ENCODE measurements at places on chromosomes 3 and 15.

DNA sequence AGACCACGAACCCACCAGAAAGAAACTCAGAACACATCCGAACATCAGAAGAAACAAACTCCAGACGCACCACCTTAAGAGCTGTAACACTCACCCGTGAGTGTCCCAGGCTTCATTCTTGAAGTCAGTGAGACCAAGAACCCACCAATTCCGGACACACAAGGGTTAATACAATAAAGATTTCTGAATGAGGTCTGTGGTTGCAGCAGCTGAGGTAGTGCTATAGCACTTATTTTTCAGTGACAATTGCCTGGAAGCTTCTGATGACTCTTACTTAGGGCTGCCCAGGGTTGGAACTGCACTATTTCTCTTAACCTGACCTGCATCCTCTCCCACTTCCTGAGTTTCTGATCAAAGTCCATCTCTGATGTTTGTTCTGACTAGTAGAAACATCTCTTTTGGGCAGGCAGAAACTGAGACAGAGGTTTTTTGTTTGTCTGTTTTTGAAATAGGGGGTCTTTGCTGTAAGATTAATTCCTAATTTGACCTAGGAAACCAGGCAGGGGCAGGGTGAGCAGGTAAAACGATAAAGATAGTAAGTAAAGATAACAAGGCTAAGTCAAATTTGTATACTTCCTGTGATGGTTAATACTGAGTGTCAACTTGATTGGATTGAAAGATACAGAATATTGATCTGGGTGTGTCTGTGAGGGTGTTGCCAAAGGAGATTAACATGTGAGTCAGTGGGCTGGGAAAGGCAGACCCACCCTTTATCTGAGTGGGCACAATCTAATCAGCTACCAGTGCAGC, 169.1 kb downstream of the GAP43 start:
- no peak for DNase-seq

DNA sequence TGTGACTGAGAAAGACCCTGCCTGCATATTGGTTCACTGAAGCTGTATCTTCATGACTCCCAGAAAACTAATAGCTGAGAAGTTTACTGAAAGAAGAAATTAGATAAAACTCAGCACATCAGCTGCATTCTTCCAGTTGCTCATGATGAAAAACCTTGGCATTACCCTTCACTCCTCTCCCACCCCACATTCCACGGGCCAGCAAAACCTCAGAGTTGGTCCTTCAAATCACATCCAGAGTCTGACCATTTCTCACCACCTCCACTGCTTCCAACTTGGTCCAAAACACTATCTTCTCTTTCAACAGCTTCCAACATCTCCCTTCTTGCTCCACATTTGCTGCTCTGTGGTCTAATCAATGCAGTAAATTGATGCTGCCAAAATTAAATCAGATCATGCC, 97.1 kb downstream of the CD47 start:
- no peak for DNase-seq

DNA sequence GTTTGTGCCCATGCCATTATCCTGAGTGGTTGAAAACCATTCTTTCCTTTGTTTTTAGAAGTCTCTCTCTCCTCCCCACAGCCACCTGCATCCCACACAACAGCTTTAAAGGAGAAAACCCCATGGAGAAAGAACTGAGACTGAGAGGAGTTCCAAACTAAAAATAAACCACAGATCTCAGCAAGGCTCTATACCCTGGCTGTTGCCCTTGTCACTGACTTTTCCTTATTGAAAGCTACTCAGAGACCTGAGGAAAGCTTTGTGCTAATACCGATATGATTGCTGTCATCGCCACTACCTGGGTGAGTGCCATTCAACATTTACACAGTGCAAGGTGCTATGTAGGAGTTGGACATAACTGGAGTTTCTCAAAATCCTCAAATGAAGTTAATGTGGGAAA, 55.5 kb upstream of the RASGRP1 start:
- DNase-seq = no peak

- no peak for DNase-seq
Observed at GRCh38 chr3:142998439-142998838, 2.9 kb upstream of the U2SURP start.

DNA sequence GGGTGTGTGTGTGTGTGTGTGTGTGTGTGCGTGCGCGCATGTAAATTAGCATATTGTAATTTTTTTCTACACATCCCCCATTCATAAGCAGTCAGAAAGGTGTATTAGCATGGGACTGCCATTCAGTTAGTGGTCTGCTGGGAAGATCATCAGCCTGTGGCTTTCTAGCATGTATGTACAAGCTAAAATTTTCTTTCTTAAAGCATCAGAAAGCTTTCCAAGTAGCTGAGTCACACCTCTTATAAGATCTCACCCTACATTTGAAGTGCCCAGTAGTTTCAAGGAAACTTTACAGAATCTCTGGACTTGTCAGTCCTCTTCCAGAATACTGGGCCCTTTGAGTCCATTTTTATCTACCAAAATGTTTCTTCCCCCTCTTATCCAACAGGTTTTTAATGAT, 411.4 kb upstream of the TPRG1 start:
- DNase-seq = no peak

GRCh38 chr3:111851511-111851954, 7.5 kb upstream of the PHLDB2 start:
- DNase-seq = no peak

- no peak for DNase-seq
Observed at GRCh38 chr3:74351213-74351612, 263.2 kb downstream of the CNTN3 start.

DNA sequence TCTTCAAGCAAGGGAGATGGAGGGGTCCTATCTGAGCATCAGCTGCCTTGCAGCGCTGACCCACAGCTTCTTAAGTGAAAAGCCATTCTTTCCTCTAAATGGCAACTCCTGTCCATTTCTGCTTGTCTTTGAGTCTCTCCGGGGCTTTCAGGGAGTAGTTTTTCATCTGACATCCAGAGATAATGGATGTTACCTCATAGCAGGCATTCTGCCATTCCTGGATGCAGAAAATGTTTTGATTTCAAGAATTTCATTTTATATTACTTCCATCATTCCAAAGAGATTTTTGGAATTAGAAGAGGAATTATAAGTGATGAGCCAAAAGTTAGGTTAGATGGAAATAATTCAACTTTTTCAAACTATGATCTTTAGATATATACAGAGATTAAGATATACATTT, 44.9 kb upstream of the GABRG3 start:
- no peak for DNase-seq

DNA sequence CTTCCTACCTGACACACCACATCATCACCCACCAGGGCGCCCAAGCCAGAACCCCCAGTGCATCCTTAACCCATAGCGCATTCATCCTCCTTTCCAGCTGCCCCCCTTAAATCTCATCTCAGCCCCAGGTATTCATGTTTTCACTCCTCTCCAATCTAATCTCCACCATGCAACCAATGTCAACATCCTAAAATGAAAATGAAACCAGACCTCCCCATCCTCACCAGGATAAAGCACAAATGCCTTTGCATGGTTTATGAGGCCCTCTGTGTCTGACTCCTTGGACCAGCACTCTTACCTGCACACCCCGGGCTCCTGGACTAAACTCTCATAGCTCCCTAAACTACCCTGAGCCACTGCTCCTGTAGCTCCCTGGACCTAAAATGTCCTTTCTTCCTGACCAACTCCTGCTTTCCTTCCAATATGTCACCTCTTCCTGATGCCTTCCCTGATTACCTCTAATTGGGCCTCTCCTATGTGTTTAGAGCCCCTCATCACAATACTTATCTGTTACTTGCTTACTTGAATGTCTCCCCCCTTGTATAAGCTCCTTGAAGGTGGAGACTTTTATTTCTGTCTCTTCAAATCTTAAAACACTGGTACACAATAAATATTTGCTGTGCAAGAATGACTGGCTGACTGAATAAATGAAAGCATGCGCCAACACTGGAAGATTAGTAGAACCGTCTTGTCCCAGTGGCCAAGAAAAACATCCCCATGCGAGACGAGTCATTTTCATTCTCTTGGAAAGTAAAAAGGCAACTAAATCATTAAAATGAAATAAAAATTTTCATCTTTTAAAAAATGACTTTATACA, 142.5 kb downstream of the XXYLT1 start:
- DNase-seq = no peak

DNA sequence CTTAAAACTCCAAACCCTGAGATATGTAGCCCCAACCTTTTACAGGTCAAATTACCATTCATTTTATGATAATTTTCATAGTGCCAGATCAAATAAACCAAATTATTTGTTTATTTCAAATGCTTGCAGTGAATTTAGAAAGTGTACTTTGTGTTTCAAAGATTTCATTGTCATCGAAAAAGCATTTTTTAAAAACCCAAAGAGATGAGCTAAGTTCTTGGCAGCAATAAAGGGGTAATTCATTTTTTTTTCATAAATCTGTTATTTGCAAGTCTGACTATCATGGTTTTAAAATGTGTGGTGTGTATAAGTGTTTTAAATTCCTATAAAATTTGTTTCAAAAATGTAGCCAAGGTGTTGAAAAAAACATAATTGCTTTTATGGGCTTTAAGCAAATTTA, 17.2 kb downstream of the PTX3 start:
- no peak for DNase-seq

GRCh38 chr3:156416846-156417558, 137.9 kb downstream of the SSR3 start:
- DNase-seq = no peak

GRCh38 chr3:183038221-183038620, 57.9 kb upstream of the DCUN1D1 start:
- no peak for DNase-seq

DNA sequence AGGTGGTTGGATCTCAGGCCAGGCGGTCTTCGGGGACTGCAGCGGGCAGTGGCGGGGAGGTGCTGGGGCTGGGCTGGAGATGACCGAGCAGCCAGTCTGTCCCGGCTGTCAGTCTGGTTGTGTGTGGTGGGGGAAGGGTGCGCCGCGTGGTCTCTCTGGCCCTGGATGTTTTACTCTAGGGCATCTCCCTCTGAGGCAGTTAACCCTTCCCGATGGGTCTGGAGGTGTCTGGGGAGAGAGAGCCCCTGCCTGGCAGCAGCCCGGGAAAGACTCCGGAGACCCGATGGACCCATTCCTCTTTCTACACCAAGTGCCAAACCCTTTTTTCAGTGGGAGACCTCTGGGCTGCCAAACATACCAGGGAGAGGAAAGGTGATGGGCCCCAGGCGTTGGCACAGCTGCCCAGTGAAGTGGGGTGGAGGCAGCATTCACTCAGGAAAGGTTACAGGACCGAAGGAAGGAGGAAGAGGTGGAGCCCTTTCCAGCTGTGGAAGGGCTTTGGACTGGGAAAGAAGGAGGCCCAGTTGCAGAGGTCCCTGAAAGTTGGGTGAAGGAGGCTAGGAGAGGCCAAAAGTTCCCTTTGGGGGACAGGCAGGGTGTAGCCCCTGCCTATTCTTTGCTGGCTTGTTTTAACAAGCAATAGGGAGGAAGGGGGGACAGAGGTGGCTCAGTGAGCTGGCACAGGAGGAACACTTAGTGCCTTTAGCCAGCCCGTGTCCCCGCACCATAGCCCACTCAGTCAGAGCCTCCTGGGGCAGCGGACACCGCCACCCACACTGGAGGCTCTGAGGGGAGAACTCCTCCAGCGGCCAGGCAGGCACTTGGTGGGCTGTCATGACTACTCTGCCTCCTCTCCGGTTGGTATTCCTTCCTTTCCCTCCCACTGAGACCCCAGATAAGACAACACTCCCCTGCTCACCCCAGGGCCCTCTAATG, 2.7 kb upstream of the BAHD1 start:
- DNase-seq = no peak

DNA sequence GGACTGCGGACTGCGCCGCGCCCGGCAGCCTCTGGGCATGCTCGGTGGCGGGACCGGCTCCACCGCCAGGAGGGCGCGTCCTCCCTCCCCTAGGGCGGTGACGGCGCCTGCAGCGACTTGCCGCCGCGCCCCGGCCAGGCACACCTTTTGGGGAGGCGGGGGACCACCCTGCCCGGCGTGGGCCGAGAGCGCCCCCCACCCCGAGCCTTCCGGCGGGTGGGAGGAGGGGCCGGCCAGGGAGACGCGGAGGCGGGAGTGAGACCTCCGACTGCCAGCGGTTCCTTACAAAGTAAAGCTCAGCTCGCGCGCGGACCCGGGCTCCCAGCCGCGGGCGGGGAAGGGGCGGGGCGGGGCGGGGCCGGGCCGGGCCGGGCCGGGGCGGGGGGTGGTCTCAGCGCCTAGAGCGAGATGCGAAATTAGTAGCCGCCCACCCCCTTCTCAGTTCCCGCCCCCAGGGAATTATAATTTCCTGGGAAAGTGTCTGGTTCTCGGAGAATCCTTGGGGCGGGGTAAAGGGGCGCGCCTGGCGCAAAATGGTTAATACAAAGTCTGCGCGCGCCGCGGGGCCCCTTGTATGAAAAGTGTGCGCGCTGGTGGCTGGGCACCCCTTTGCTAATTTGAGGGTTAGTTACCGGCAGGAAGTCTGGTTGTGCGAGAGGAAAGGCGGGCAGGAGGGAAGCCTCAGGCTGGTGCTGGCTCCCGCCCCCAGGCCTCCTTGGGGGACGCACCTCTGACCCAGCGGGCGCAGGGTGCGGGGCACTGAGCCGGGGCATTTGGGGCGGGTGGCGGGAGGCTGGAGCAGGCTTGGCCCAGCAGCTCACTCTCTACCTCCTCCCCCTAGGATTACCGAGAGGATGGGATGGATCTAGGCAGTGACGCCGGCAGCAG, 224.8 kb upstream of the IL12A start:
- peak; percentile 88 for DNase-seq

- DNase-seq = no peak
Observed at GRCh38 chr3:108183181-108183580, 39.0 kb downstream of the IFT57 start.

GRCh38 chr3:194306109-194306686, 44.9 kb downstream of the CPN2 start:
- no peak for DNase-seq

- no peak for DNase-seq
Observed at GRCh38 chr15:99976811-99977271, 243.6 kb upstream of the LYSMD4 start.

DNA sequence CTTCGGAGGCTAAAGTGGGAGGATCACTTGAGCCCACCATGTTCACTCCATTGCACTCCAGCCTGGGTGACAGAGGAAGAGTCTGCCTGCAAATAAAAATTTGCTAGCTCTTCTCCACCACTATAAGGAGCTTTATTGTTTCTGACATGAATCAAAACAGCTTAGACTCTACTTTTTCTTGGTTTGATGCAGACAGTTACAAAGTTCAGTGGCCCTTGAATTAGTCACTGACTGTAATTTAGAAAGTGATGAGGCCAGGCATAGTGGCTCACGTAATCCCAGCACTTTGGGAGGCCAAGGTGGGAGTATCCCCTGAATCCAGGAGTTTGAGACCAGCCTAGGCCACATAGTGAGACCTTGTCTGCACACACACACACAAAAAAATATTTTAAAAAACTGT, 172.4 kb upstream of the CGNL1 start:
- DNase-seq = no peak

- DNase-seq = no peak
Observed at GRCh38 chr3:161879470-161879869, 382.9 kb downstream of the OTOL1 start.

- no peak for DNase-seq
Observed at GRCh38 chr3:63090656-63091055, 187.5 kb upstream of the SYNPR start.

All from A549 (cell line).